Stromal cell of bone marrow (primary cell): ENCODE measurements at places on chromosomes 13 and 19.

GRCh38 chr19:17840019-17840418 is 7.8 kb downstream of the JAK3 start:
- DNase-seq: no peak

GRCh38 chr13:37476874-37477273 is 121.7 kb downstream of the POSTN start:
- DNase-seq: no peak

- no peak for DNase-seq
These were observed 73.9 kb upstream of the GJB6 start for GRCh38 chr13:20306039-20306438.

DNA sequence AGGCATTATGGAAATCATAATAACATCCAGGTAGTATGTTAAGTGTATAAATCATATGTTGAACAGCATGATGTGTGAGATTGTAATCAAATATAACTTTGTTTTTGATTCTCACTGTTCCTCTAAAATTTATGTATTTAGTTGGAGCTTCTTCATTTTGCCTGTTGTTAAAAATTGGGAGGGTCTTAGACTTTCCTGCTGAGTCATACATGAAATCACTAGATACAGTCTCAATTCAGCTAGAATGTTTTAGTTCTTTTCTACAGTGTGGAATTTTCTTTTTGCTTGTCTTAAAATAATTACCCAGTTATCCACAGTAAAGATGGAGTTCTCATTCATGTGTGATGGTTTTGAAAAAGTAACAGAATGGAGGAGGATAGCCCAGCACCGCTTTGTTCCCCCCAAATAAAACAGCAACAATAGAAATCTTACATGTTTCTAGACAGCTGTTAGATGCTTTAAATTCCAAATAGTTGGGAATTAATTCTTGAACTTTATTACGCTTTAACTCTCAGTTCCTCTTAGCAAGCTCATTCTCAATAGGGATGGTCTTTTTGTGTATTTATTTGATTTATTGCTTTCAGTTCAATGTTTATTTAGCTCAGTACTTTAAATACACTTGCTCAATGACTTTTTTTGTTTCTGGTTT is 109.5 kb downstream of the PDS5B start:
- no peak for DNase-seq

GRCh38 chr13:42926555-42926954 is 65.5 kb downstream of the EPSTI1 start:
- DNase-seq: no peak

DNA sequence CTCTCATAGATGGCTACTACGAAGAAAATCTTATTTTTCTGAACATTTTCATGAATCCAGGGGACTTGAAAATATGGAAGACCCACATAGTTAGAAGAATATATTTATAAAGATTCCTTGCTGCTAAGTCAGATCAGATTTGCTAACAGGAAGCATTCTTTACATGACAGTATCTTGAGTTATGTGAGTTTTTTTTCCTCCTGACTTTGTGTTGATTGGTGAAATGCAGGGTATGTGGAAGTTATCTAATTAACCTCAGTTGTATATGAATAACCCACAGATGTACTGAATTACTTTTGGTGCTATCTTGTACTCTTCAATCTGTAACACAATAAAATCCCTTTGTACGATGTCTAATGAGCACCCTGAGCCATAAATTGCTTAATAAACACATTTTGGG is 53.8 kb downstream of the ESD start:
- DNase-seq: no peak

- DNase-seq: no peak
These were observed 79.2 kb upstream of the SCEL start for GRCh38 chr13:77456271-77456670.

- no peak for DNase-seq
These were observed 7.3 kb downstream of the GPR183 start for GRCh38 chr13:99299920-99300341.

GRCh38 chr19:1252221-1252820 is 3.9 kb downstream of the MIDN start:
- DNase-seq: peak; percentile 93
